ENCODE measurements at places on chromosomes 11 and 22.

GRCh38 chr11:34637303-34637702 is 16.4 kb downstream of the EHF start:
- no peak for DNase-seq

DNA sequence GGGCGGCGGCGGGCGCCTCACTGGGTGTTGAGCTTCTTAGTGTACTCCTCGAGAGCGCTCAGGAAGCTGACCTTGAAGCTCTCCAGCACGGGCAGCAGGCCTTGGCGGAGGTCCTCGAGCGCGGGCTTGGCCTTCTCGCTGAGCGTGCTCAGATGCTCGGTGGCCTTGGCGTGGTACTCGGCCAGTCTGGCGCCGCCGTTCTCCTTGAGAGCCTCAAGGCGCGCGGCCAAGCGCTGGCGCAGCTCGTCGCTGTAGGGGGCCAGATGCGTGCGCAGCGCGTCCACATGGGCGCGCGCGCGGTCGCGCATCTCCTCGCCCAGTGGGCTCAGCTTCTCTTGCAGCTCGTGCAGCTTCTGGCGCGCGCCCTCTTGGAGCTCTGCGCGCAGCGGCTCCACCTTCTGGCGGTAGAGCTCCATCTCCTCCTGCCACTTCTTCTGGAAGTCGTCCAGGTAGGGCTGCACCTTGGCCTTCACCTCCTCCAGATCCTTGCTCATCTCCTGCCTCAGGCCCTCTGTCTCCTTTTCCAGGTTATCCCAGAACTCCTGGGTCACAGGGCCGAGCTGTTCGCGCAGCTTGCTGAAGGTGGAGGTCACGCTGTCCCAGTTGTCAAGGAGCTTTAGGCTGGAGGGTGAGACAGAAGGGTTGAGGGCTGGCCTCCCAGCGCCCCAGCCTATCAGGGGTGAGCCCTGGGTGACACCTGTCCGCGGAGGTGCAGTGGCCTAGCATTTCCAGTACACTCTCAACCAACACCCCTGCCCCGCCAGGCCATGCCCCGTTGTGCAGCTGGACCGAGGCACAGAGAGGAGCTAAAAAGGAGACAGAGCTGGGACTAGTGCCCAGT is 1.4 kb downstream of the APOA1 start:
- DNase-seq, result peak; percentile 34

GRCh38 chr22:38026130-38027111 is 30.8 kb upstream of the PICK1 start:
- DNase-seq, result no peak

DNA sequence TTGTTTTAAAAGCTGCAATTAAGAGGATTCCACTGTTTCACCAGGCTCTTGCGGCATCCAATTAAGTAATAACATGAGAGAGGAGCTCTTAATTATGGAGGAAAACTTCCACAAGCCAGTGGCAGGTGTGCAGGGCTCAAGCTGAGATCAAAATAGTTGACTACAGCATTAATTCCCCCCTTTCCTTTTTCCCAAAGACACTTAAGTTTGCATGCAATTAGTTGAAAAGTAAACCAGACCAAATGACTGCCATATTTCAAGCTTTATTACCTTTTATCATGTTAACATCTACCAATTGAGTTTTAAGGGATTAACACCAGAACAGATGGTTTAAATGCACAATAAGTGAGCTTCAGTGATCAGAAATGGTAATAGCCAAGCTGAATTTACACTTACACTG is 32.1 kb downstream of the FAM168A start:
- DNase-seq, result no peak

DNA sequence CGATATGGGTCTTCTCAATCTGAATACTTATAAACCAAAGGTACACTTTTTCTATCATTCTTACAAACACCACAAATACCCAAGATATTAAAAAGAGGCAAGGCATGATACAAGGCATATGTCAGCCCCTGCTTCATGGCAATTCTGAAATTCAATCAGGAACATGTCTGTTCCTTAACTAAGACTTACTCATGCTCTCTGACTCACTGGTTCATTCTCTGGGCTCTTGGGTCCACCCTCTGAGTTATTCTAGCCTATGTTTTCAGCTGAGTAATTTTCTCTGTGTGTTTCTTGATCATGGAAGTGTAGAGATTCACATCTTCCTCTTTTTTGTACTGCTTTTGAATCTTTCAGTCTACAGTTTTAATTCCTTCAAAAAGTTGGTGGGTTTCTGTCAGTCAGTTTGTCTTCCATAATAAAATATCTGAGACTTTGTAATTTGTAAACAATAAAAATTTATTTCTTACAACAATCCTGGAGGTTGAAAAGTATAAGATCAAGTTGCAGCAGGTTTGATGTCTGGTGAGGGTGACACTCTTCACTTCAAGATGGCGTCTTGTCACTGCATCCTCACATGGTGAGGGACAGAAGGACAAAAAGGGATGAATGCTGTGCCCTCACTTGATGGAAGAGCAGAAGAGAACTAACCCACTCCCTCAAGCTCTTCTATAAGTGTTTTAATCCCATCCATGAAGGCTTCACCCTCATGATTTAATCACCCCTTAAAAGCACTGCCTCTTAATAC is 211.7 kb downstream of the FAM76B start:
- no peak for DNase-seq

DNA sequence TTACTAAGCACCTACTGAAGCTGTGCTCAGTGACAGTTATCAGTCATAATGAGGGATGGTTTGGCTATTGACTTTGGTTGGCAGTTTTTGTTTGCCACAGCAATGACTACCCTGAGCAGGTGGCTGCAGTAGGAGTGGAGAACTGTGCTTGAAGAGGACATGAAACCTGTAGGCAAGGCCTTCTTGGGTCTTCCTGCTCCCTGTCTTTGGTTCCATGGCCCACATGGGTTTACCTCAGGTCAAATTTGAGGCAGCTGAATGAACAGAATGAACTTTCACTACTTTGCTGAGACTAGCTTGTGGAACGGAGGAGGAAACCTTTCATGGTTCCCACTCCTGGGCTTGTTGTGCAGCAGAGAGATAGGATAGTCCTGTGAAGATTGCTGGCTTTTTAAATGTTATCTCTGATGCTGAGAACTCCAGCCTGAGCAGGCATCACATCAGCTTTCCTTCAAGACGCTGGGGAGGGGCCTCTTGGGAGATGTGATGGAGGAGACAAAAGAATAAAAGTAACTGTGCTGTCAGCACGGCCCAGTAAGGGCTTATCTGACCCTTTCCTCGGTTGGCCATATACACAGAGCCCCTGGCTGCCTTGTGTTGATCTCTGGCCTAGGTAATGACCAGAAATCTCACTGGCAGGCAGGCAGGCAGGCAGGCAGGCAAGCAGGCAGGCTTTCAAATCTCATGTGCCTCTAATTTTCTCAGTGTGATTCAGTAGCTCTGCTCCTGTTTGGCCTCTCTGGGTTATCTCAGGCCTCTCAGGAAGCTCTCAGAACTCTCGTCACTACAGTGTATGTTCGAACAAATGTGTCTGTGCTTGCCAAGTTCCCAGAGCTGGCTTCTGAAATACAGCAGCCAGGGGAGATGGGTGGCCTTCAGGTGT is 12.0 kb downstream of the STIM1 start:
- no peak for DNase-seq

DNA sequence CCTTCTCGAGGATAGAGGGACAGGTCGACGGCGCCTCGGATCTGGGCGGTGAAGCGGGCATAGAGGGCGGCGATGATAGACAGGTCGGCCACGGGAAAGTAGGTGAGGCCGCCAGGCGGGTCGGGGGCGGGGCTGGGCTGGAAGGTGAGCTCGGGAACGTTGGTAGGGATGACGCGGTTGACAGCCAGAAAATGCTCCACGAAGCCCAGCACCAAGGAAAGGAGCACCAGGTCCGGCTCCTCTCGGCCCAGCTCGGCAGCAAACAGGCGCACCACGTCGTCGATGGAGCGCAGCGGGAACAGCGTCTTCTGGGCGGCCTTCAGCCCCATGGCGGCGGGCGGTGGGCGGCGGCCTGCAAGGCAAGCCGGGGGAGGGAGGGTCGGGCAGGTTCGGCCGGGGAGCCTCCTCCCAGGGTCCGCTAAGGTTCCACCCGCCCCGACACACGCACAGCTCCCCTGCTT is 540 bp downstream of the MEN1 start:
- DNase-seq, result no peak

DNA sequence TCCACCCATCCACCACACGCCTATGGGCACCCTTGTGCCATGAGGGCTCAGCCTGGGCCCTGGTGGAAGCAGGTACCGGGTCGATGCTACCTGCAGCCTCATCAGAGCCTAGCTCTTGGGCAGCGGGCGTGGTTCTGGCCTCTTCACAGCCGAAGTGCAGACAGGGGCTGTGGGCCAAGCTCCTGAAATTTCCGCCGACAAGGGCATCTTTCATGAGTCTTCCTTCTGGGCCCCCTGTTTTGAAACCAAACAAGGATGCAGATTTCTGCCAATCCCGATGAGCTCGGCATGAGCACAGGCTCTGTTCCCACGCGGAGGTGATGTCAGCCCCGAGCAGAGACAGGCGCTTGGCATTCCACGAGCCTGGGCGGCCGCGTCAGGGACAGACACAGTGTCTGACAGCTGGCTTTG is 22.6 kb upstream of the MGAT3 start:
- no peak for DNase-seq

DNA sequence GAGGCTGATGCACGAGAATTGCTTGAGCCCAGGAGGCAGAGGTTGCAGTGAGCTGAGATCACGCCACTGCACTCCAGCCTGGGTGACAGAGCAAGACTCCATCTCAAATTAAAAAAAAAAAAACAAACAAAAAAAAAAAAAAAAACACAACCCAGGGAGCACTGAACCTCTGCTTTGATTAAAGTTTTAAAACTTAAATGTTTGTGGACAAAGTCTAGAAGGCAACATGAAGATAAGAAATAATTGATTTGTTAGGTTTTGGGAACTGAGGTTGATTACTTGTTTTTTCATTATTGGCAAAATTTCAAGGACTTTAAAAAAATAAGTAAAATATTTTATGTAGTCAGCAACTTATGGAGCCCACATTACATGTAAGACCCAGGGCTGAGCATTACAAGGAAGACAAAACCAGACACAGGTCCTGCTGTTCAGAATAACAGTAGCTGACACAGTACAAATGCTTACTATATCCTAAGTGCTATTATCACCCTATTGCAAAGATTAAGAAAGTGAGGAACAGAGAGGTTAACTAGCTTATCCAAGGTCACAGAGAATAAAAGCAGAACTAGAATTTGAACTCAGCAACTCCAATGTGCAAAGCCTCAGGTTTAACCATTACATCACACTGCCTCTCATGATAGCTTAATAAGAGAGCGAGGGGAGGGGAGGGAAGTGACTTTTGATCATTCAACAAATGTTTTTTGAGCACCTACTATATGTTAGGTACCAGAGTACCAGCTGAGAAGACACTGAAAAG is 2.3 kb upstream of the CRY2 start:
- no peak for DNase-seq

GRCh38 chr11:34259087-34259486 is 98.7 kb downstream of the ABTB2 start:
- no peak for DNase-seq

DNA sequence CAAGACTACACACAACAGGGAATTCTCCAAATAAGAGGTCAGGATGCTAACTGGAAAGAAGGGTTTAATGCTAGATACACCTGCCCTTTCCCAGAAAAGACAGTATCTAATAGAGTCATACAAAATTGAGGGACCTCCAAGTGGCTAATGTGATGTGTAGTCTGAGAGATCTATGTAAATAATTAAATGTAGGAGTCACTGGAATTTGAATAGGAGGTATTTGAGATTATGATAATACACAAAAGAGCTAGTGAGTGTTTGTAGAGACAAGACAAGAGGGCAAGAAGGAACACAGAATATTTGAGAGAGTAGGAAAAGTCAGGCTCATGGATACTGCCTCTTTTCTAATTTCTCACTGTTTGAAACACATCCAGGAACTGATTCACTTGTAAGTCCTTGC is 15.5 kb upstream of the INSC start:
- no peak for DNase-seq

DNA sequence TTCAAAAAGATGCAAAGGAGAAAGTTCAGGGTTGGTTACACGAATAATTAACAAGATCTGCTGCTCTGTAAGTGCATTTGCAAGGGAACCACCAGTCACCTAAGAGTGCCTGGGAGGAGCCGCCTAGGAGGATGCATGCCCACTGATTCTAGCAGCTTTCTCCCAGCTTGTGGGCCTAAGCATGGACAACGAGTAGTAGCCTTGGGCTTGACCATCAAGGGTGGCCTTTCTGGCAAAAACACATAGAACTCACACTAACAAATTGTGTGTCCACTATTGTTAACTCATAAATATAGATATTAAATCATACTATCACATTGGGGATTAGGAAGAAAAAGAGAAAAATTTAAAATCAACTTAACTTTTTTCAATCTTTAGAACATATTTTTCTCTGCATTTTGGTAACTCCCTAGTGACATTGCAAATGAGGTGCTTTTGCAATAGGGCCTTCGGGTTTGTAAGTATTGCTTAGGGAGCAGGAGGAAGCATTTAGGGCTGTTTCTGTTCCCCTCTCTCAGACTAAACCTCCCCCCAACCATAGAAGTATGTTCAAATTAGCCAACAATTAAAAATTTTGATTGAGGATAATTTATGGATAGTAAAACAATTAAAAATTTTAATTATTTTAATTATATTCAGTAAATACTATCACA is 57.3 kb upstream of the CEP295 start:
- DNase-seq, result no peak

DNA sequence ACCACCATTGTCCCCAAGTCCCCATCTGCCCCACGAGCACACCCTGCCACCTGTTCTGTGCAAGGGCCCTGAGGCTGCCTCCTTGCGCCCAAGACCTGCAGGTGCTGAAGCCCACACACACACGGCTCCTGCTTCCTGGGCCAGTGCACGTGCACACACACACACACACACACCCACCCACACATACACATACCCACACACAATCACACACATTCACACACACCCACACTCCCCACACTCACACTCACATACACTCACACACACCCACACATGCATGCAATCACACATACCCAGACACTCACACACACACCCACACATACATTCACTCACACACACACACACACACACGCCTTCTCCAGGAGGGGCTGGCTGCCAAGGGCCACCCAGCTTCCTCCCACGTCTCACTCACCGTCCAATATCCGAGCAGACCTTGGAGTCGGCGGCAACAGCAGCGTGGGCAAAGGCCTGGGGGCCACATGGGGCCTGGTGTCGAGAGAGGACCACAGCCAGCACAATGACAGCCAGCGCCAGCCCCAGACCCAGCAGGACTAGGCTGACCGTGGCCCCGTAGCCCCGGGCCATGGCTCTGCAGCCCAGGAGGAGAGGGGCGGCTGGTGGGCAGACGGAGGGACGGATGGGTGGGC is 616 bp downstream of the GGT5 start:
- no peak for DNase-seq

DNA sequence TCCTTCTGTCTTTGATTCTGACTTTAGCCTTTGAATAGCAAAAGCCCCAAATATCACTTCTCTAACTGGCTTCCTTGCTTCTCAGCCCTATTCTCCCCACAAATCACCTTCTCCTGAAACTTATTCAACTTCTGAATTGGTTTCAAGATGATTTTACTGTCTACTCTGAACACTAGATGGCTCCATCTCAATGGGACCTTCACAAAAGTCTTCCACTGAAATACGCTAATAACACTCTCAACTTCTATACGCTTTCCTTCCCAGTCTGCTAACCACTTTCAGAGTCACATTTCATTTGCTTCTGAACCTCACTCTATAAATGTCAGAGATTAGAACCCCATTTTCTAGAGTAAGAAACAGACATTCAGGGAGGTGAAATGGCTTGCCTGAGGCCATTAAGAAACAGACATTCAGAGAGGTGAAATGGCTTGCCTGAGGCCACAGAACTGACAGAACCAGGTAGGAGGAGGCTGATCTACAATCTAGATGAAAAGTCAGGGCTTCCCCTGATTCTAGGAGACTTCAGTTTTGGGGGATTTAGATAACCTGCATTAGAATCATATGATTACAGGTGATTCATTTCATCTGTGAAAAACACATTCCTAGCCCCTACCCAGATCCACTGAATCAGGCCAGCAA is 20.6 kb downstream of the MORC2 start:
- no peak for DNase-seq
